ENCODE measurements at places on chromosomes 7 and 10. TPM values are rescaled to one million over a fixed set of nuclear protein-coding genes. Genes with fewer than 3 reads are reported as not detected.

DNA sequence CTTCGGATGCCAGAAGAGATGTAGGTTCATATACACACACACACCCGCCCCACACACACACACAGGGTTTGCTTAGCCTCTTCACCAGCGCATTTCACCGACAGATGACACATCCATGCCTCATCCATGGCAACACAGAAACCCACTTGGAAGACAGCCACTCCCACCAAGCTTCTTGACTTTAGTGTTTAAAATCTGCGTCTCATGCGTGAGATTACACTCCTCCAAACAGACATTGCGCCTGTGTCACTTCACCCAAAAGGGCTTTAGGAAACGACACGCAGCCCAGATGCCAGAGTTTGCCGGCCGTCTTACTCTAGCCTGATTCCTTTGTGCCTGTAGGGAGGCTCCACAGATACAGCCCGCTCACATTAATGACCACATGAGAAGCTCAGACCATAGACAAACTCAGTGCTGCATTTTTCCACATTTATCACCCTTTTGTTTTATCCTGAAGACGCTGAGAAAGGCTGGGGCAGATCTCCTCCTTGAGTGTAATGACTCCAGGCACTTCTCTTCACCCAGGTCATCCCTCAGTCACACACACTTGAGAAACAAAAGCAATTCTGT is 73.8 kb downstream of the DIP2C start:
- no peak for DNase-seq

- no peak for DNase-seq
Measured at GRCh38 chr10:124643330-124644009, 100.7 kb downstream of the FAM53B start.

SMARCD3 gene
- 4.7 TPM for total RNA-seq

NCAPG2 gene
- 10.6 TPM for total RNA-seq

DNA sequence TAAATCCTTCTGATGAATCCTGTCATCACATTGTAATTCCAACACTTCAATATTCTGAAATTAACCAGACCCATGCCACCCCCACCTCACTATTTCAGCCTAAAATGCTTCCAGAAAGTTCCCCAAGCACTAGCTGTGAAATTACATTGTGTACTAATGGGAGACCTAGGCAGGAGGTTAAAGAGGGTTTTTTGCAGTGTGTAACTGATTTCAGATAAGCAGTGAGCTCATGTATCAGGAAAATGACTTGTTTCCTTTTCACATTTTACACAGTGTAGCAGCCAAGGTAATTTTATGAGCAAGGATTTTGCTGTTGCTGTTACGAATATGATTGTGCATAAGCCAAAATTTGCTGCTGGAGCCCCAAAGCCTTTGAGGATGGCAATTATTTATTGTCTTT is 129.0 kb downstream of the INHBA start:
- no peak for DNase-seq

PKD2L1 gene
- not detected for total RNA-seq

DNA sequence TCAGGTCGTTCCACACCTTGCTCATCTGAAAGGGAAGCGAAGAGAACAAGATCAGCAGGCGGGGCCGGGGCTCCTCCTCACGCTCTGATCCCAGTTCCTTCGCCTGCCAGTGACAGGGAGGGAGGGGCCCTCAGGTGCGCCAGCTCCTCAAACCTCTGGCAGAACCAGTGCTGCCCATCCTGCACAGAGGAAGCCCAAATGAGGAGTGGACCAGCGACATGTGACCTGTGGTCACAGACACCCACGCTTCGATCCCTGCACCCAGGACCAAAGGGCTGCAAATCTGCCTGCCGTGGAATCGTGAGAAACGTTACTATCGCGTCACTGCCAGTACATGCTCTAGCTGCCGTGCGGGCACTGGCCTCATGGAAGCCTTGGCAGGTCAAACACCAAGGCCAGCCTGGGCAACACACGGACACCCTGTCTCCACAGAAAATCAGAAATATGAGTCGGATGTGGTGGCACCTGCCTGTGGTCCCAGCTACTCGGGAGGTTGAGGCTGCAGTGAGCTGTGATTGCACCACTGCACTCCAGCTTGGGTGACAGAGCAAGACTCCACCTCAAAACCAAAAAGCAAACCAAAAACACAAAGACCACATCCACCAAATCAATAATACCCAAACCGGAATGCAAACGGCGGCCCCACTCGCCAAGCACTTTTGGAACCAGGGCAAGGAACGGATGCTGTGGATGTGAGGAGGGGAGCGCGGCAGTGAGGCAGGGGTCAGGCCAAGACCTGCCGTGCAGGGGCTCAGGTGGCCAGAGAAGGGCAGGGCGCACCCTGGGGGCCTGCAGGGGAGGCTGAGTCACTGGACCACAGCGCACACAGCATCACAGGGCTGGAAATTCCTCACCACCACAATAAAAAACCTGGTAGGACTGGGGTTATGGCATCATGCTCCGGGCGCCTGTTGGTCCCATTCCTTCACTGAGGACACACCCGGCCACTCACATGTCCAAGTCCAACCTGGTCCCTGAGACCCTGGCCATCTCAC is 13.4 kb downstream of the NUDT1 start:
- no peak for DNase-seq

DNA sequence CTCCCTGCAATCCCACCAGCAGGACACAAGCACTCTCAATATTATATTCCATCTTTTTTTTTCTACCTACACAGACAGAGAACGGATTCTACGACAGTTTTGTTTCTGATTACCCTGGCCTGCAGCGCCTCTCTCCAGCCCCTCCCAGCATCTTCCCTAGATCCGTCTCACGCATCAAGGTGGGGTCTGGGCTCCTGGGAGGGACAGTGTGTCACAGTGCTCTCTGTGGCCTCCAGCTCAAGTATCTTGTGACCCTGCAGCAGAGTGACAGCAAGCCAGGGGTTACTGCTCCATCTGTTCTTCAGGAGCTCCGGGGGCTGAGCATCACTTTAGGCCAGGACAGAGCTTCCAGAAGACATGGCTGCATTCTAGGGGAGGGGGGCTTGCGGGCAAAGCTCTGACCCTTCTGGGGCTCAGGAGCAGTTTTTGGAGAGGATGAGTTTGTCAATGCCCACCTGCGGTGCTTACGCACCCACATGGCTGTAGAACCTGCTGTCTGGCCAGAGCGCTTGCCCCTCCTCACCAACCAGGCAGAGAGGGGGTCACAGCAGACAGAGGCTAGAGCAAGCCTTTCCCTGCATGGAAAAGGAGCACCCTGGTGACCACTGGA is 22.6 kb downstream of the MYO1G start:
- DNase-seq, result no peak

DNA sequence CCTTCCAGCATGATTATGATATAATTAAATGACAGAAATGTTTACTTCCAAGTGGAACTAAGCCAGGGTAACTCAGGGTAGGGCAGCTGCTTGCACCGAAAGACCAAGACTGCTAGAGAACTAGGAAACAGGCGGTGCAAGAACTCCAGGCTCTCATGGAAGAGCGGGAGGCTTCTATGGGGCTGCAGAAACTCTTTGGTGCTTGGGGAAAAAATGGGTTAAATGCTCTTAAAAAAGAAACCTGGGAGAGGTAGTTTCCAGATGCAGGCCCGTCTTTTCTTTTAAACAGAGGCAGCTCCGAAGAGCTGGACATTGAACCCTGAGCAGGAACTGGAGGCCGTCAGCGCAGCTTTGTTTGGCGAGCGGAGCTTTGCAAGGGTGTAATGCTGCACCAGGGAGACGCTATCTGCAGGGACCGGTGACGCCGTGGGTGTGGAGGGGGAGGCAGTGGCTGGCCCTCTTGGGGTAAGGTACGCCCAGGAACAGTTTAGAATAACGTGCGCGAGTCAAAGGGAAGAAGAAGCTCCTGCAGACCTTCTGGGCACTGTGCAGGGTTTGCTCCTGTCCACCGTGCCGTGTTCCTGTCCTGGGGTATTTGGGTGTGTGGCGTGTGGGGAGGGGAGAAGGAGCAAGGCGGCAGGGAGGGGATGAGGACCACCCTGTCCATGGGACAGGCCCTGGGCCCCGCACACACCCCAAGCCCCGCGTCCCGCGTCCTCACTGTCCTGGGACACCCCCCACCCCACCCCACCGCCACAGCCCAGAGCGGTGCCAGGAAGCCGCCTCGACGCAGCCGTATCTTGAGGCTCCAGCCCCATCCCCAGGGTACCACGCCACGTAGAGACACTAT is 59.0 kb downstream of the EGFR start:
- DNase-seq, result no peak

HOXA5 gene
- total RNA-seq, result not detected

NUPR2 gene
- not detected for total RNA-seq

GPR22 gene
- not detected for total RNA-seq

TWIST1 gene
- 0.39 TPM for total RNA-seq

DNA sequence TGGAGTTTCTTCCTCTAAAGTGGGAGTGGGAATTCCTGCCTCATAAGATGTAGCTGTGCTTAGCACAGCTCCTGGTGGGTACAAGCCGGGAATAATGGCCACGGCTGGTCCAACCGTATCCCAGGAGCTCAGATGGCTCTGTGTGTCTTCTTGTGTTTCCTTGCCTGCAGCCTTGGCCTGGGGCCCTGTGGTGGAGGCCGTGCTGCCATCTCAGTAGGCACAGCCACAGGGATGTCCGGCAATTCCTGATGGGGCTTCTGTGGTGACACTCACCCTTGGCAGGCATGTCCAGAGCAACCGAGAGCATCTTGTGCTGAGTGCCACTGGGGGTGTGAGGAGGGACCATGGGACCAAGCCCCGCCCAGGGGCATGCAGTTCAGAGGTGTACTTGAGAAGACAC is 50.0 kb upstream of the AQP1 start:
- DNase-seq, result no peak

ARHGAP22 gene
- 0.42 TPM for total RNA-seq

- no peak for DNase-seq
Measured at GRCh38 chr7:593324-594115, 73.9 kb upstream of the PDGFA start.

GRCh38 chr7:137081321-137082093 is 213.1 kb downstream of the CHRM2 start:
- no peak for DNase-seq

- peak; percentile 54 for DNase-seq
Measured at GRCh38 chr10:97781618-97782331, 10.0 kb upstream of the SFRP5 start.

DNA sequence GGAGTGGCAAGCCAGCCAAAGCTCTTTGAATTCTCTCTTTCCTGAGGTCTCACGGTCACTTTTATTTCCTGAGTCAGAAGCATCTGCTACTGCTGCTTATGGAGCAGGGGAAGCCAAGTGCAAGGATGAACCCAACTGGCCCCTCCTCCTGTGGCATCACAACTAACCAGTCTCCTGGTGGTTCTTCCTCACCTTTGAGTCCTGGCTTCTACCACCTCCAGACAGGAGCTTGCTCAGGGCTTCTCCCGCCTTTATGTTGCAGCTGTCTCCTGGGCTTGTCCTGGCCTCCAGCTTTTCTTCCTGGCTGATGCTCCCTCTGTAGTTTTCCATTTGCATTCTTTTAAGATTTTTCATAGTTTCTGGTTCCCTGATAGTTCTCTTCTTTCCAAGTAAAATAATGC is 349.7 kb upstream of the NRP1 start:
- no peak for DNase-seq

- DNase-seq, result no peak
Measured at GRCh38 chr10:122368502-122369254, 5.8 kb upstream of the PLEKHA1 start.

- no peak for DNase-seq
Measured at GRCh38 chr10:125130260-125130659, 30.1 kb downstream of the CTBP2 start.

GARIN1A gene
- total RNA-seq, result 1.9 TPM

GRCh38 chr7:83579740-83580139 is 69.2 kb downstream of the SEMA3E start:
- DNase-seq, result no peak

GRCh38 chr10:126705951-126706565 is 35.6 kb upstream of the C10orf90 start:
- DNase-seq, result no peak

TMEM178B gene
- total RNA-seq, result 0.10 TPM

SPDYE11 gene
- not detected for total RNA-seq

NUTM2A gene
- 0.86 TPM for total RNA-seq

DNA sequence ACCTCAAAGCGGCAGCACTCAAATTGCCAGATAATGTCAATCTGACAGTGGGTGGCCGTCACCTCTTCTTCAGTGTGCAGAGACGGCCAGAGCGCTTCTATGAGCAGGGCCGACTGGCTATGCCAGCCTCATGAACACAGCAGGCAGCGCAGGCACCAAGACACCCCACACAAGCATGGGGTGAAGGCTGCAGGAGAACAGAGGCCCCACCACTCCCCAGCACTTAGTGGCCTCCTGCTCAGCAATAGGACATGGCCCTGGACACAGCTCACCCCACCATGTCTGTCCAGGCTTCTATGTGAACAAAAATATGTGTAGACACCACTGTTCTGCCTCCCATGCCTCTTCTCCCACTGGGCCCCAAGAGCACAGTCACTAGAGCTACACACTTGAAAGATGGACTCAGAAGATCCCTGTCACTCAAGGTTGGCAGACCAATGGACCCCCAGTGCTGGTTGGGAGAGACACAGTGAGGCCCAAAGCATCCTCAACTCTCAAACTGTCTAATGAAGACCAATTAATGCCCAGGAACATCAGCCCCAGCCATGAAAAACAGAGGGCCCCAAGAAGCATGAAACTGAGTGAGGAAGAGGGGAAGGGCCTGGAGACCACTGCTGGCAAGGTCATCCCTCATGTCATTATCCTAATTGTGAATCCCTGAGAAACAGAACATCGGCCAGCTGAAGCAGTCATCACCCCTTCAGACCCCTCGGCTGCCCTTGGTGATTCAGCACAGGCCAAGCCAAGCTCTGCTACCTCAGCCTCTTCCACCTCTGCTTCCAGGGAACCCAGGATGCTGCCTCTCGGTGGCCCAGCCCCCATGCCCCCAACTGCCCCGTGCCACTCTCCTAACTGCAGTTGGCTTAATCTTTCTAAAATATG is 77.7 kb downstream of the GRID1 start:
- DNase-seq, result no peak

- DNase-seq, result no peak
Measured at GRCh38 chr7:33760834-33761233, 144.5 kb upstream of the BMPER start.

CPA1 gene
- total RNA-seq, result not detected

CYP3A7 gene
- not detected for total RNA-seq

DNA sequence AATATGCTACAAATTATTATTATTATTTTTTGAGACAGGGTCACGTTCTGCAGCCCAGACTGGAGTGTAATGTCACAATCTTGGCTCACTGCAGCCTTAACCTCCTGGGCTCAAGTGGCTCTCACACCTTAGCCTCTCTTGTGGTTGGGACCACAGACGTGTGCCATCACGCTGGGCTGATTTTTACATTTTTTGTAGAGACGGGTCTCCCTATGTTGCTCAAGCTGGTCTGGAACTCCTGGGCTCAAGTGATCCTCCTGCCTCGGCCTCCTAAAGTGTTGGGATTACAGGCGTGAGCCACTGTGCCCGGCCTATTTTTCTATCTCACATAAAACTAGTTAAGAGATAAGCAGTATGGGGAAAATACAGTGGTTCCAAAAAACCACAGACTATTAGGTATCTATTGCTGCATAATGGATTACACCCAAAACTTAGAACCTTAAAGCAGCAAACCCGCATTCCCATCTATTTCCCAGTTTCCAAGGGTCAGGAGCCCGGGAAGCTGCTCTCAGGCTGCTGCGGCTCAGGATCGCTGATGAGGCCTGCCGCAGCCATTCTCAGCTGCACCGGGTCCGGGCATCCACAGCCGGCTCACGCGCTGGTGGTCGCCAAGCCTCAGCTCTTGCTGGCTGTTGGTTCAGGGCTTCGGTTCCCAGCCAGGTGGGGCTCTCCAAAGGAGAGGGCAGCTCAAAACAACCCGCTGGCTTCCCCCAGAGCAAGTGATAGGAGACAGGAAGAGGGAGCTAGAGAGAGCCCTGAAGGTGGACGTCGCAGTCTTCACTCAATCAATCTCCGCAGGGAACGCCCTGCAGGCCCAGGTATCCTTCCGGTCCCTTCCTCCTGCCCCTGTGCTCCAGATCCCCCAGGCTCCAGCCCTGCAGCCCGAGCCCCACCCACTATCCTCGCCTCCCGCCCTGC is 128.2 kb downstream of the UBE2H start:
- DNase-seq, result peak; percentile 61
